Stimulated activated CD4-positive, alpha-beta T cell treated with anti-CD3 and anti-CD28 coated beads, Interleukin-1b, Interleukin-23, amount 100 ng/mL, for 1 hour (primary cell): ENCODE measurements at places on chromosomes 3 and 15.

DNA sequence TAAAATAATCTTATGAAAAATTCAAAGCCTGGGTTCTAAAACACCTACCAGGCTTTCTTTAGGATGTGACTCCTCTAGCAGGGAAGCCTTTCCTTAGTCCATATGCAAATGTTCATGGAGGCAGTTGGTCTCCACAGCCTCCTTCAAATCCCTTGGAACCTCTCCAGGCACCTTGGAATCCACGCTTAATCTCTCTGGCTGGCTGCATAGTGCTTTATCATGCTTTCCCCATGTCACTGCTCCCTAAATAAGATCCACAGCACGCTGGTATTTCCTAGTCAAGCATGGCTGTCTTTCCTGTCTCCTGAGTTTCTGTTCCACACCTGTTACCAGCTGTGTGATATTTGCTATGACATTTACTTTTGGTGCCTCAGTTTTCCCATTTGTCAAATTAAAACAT is 71.3 kb downstream of the CLSTN2 start:
- DNase-seq = no peak

DNA sequence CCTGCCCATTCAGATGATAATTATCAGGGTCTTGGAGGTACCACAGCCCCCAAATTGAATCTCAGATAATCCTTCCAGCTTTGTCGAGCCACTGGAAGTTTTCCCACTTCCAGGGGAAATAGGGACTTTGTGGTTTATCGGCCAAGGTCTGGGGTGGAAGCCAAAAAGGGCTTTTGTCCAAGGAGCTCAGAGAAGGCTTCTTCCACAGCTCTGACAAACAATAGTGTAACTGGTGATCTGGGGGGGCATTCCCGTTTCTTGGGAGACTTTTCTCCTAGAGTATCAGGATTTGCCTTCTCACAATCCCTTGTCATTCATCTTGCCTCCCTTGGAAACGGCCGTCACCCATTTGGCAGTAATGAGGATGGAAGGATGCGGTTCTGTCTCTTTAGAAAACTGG is 18.4 kb downstream of the SRGAP3 start:
- no peak for DNase-seq

DNA sequence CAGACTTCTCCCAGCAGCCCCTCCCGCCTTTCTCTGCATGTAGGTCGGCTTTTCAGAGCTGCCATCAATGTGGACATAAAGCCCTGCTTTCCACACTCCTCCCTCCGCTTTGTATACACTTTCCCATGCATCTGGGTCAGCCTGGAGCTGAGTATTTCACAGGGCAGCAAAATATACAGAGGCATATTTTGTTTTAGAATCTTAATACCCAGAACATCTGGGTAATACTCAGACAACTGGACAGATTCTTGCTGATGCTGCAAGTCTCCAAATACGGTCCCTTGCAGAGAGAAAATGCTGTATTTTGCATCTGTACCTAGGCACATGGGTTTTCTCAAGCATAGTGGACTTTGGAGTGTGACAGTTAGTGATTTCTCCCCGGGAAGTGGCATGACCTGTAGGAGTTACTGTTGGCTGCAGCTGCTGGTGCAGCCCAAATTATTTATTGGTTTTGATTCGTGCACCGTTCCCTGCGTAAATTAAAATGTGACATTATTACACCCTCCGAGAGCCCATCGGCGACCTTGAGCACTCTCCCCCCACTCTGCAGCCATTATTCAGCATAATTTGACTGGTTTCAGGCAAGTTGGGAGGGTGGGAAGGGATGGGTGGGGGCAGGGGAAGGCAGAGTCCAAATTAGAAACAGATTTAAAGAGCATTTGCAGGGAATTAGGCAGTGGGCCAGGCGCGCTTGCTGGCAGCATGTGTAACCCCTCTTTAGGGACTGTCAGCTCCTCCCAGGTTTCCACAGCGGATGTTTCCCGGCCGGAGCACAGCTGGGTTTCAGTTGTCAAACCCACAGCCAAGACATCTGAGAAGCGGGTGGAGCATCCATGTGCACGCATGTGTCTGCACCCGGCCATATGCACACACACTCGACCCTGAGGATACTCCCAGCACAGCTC is 100.8 kb downstream of the CPN2 start:
- DNase-seq = no peak

- DNase-seq = no peak
Observed at GRCh38 chr15:64948916-64949315, 37.2 kb downstream of the ANKDD1A start.

GRCh38 chr3:118165413-118165812 is 869.2 kb downstream of the IGSF11 start:
- no peak for DNase-seq

DNA sequence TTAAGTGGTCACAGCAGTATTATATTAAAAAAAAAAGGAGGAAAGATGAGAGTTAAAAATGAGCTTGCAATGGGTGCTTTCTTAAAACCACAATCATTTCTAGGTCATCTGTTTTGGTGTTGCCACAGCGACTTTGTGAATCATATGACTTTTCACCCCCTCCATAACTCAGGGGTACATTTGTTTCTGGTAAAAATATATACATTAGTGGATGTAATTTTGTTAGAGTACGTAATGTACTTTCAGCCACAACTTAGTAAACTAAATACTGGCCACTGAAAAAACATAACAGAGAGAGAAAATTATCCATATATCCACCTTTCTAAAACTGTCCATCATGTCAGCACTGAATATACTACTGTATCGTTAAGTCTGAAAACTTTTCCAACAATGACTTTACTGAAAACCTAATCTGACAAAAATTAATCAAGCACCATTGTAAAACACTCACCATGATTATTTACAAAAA is 3.4 kb downstream of the ANKRD28 start:
- no peak for DNase-seq

- no peak for DNase-seq
Observed at GRCh38 chr3:120487191-120487650, 36.4 kb upstream of the FSTL1 start.

DNA sequence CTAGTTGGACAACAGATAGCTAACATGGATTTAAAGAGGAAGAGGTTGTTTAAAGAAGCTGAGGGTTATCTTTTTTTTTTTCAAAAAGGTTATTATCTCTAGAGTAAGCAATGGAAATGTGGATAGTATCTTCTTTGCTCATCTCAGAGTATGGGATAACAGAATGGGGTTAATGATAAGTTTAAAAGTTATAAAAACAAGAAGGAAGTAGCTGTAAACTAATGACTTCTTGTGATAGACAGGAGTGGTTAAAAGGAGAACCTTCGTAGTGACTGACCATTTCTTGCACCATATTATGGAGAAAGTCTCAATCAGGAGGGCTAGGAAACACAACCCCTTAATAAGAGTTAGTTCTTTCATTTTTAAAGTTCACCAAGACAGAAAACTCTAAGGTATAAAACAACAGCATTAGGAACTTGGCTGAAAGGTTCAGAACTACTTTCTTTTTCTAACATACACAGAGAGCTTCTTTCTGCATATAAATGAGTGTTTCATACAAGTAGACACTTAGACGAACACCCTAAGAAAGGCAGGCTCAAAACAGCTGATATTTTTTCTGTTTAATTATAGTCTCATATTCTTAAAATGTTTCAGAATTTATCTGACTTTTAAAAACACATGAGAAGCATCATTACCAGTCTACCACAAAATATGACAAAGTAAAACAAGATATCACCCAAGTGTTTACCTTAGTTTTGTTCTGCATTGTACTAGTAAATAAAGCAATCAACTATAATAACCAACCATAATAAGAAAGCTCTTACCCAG is 140.0 kb downstream of the MEIS2 start:
- no peak for DNase-seq

DNA sequence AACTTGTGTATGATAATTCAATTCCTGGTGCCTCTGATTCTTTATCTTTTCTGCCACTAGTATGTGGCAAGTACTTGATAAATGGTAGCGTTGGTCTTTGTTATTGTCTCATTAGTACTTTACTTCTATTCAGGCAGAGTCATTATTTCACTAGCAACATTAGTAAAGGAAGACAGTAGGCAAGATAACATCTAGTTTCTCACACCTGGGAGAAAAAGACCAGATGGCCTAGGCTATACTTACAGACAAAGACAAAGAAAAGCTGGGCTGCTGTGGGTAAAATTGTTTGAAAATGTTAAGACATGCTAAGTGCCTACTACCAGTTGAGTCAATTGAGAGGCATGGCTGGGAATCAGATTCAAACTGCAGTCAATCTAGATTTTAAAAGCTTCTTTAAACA is 198.7 kb upstream of the CMC1 start:
- DNase-seq = no peak

DNA sequence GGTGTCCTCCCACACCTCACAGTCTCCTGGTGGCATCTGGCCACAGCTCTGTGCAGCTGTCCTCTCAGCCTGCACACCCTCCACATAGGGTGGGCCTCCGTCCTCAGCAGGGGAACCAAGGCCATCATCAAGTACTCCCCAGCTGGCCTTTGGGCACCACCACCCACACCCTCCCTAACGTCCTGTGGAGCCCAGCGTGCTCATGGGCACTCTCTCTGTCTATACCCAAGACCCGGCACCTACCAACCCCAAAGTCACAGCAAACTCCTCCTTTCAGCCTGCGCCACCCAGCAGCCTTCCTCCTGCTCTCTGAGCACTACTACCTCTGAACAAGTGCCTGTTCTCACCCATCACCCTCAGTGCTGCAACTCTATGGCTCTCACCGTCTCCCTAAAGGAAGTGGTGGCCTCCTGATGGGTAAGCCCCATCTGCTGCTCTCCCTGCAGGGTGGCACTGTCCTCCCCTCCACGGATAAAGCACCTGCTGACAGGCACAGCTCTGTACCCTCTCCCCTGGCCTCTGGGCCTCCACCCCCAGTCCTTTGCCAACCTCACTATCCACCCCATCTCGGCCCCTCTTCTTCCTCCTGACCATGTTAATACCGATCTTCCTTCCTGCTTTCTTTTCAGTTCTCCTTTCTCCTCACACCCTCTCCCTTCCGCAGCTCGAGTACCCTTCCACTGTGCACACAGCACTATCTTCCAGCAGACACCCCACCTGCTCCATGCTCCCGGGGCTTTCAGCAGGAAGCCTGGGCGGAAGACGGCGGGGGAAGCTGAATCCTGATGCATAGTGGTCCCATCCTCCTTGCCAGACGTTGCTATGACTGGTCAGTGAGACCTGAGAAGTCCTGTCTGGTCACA is 31.5 kb downstream of the SLC41A3 start:
- DNase-seq = no peak

DNA sequence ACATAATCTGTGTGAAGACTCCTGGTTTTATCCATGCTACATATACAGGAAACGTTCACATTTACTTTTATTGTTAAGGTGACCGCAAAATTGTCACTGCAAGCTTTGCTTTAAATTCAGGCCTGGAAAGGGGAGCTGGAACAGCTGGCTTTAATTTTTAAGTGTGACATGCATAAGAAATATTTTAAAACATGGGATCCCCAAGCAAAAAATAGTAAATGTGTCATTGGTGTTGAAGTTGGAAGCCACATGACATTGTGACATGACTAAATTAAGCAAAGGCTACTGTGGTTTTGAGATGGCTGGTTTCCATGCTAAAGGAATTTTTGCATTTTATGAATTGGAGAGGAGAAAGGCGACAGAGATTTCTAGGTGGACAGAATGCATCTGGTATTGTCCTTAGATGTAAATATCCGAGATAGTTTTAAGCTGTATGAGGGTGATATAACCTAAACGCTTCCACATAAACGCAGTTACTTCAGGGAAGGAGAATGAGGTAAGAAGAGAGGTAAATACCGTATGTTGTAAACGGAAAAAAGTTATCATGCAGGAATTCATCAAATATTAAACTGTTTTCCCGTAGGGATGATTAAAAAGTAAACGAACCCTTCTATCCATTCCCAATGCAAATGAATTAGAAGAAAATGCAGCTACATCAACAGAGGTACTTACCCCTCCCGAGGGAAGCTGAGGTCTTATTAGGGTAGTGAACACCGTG is 927 bp upstream of the FYTTD1 start:
- no peak for DNase-seq

DNA sequence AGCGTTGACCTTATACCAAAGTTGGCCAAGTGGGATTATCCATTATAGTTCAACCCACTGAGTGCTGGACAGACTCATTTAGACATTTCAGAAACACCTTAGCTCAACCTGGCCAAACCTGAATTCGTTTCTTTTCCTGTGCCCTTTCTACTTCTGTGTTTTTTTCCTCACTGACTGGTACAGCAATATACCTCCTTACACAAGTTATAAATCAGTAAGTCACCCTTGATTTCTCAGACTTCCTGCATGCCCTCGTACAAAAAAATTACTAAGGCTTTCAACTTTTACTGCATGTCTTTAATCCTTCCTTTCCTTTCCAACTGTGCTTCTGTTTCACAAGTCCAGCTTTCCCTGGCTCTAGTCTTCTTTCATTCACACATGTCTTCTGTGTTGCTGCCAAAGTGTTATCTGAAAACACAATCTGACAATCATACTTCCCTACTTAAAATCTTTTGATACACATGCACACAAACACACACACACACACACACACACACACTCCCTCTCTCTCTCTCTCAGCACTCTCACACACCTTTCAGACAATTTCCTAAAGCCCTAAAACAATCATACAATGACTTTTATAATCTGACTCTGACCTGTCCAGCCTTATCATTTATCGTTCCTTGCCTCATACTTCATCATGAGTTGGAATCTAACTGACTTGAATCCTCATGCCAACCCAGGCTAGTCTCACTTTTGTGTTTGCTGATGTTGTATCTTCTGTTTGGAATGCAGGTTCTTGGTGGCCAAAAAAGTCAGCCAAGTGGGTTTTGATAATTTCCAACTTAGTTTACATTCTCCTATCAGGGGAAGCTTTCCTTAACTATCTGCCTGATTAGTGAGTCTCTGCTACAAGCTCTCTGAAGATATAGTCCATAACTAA is 436.4 kb downstream of the NAALADL2 start:
- no peak for DNase-seq

GRCh38 chr3:102450976-102451375 is 16.2 kb downstream of the ZPLD1 start:
- DNase-seq = no peak

GRCh38 chr3:28077572-28077971 is 163.8 kb upstream of the CMC1 start:
- no peak for DNase-seq

GRCh38 chr3:173502983-173503568 is 105.5 kb downstream of the NLGN1 start:
- DNase-seq = no peak

- DNase-seq = no peak
Observed at GRCh38 chr3:136990826-136991225, 33.0 kb downstream of the IL20RB start.

DNA sequence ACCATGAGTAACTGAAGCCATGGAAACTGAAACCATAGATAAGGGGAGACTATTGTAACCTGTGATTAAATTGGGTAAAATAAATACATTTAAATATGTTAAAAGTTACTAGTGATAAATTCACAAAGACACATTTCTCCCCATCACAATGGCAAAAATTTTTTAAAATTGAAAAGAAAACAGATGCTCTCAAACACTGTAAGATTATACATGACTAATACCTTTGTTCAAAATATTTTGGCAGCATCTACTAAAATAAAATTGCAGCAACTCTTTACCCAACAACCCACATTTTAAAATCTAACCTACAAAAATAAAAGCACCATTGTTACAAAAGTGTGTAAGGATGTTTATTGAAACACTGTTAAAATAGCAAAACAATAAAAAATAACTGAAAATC is 93.3 kb downstream of the CLASP2 start:
- no peak for DNase-seq
